ENCODE measurements at places on chromosomes 3 and 15. TPM values are rescaled to one million over a fixed set of nuclear protein-coding genes. Genes with fewer than 3 reads are reported as not detected.

SLC12A1 gene
- not detected for total RNA-seq

ATP13A4 gene
- total RNA-seq, result 6.2 TPM

SOX14 gene
- total RNA-seq, result not detected

PTPN9 gene
- 19.9 TPM for total RNA-seq

ITGA11 gene
- total RNA-seq, result 8.5 TPM

MRPL46 gene
- 20.8 TPM for total RNA-seq

GHRL gene
- 1.0 TPM for total RNA-seq

SLC22A14 gene
- total RNA-seq, result not detected

LTF gene
- 282 TPM for total RNA-seq

OXTR gene
- 105 TPM for total RNA-seq

CGNL1 gene
- total RNA-seq, result 24.9 TPM
